ENCODE measurements at places on chromosomes 12 and 14.

GRCh38 chr12:50088577-50089335, 3.6 kb downstream of the SMARCD1 start:
- H3K4me1 ChIP-seq = peaks cover 15% of the 10 kb centered on the region
- no peaks in the 10 kb centered on the region for H3K27me3 ChIP-seq
- no peak overlapping the region for H3K27ac ChIP-seq
- DNase-seq = no peak

DNA sequence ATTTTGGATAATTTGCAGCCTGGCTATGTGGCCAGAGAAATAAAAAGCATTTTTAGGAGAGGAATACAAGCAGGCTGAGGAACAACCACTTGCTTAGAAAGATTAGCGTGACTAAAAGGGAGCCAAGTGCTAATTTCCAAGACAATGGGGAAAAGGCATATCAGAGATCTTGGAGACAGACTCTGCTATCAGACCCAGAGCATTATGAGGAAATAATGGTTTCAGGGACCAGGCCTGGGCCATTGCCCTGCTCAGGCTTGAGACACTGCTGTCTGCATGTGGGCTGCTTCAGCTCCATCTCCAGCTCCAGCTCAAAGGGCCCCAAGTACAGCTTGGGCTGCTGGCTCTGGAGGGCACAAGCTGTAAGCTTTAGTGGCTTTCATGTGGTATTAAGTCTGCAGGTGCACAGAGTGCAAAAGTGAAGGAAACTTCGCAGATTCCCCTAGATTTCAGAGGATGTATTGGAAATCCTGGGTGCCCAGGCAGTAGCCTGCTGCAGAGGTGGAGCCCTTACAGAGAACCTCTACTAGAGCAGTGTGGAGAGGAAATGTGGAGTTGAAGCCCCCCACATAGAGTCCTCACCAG, 449.2 kb downstream of the ZFP36L1 start:
- no peaks in the 10 kb centered on the region for H3K36me3 ChIP-seq
- H3K27me3 ChIP-seq = no peaks in the 10 kb centered on the region

GRCh38 chr12:7081037-7081436, 11.2 kb downstream of the C1R start:
- DNase-seq = no peak
- H3K27ac ChIP-seq = no peak overlapping the region
- peaks cover 5% of the 10 kb centered on the region for H3K27me3 ChIP-seq
- no peaks in the 10 kb centered on the region for H3K4me1 ChIP-seq

DNA sequence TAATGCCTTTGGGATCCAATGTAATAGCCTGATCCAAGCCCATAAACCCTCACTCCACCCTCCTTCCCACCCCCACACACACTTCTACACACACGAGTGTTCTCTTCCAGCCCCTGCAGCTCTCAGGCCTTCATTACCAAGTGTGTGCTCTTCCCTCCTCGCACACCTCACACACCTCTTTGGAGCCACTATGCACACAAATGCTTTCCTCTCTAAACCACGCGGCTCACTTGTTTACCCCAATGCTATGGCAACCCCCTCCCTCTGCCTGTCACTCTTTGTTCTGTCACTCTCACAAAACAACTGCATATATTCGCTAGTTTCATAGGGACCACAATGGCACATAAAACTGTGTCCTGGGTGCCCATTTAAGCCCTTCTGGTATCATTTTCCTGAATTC, 35.1 kb downstream of the PPP2R5E start:
- no peak overlapping the region for H3K27ac ChIP-seq
- DNase-seq = no peak
- H3K4me1 ChIP-seq = peaks cover 17% of the 10 kb centered on the region
- no peaks in the 10 kb centered on the region for H3K27me3 ChIP-seq

GRCh38 chr12:80925983-80926382, 11.8 kb downstream of the LIN7A start:
- H3K36me3 ChIP-seq = no peaks in the 10 kb centered on the region
- DNase-seq = no peak
- no peak overlapping the region for H3K27ac ChIP-seq
- no peaks in the 10 kb centered on the region for H3K27me3 ChIP-seq
- no peaks in the 10 kb centered on the region for H3K4me1 ChIP-seq
- no peak overlapping the region for H3K4me3 ChIP-seq
